Right hindlimb (tissue), 1 donor: ENCODE measurements at places on chromosomes 7 and 10.

DNA sequence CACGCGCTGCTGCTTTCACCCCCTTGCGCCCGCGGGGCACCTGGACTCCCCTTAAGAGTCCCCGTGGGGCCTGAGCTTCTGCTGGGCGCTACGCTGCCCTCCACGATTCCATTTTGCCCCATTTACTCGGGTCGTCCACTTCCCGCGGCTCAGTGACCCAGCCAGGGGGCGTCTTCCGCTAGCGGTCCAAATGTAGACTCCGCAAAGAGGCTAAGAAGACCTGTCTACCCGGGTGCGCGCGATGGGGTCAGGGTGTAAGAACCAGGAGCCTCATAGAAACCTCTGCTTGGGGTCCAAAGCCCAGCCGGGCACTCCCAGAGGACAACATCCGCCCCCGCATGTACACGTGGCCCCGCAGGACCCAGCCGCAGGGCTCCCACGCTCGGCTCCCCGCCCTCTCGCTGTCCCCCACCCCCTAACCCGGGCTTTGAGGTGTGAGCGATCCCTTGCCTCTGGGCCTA lies 5.2 kb upstream of the HMX2 start:
- no peak for DNase-seq

- no peak for DNase-seq
Measured at GRCh38 chr7:77330169-77330882, 85.8 kb downstream of the GSAP start.

DNA sequence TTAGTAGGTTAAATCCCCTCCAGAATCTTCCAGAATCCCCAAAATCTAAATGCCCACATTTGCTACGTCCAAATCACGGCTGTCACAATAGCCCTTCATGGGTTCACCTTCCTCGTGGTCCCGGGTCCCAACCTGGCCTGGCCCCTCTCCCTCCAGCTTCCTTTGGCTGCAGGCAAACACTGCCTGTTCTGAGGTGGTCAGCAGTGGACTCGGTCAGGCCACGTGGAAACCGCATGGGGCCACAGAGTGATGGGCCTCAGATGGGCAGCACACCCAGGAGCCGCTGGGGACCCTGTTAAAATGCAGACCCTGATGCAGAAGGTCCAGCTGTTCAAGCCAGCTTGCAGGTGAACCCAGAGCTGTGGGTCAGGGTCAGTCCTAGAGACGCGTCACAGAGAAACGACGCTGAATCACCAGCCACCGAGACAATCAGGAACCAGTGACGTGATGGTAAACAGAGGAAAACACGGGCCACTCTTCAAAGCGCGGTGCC lies 588.6 kb downstream of the DNAJB6 start:
- no peak for DNase-seq

GRCh38 chr7:38335492-38336147 lies 62.2 kb upstream of the TARP start:
- peak; percentile 78 for DNase-seq

DNA sequence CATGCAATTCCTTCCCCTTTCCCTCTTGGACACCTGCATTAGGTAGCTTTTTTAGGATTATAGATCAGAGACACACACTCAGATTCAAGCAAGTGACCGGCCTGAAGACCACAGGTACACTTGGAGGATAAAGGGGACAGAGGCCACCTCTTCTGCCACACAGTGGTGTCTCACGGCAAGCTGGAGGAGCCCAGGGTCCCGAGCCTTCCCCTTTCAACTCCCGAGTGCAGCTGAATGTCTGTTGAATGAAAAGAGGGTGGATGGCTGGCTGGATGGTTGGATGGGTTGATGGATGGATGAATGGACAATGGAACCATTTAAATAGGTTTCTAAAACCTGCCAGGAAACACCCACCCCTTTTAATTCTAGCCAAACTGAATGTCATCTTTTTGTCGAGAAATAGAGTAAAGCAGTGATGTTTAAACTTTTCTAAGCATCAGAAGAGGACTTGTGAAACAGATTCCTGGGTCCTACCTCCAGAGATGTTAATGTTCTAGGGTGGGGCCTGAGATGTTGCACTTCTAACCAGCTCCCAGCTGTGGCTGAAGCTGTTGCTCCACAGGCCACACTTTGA lies 49.2 kb upstream of the ZMIZ1 start:
- peak; percentile 2 for DNase-seq

DNA sequence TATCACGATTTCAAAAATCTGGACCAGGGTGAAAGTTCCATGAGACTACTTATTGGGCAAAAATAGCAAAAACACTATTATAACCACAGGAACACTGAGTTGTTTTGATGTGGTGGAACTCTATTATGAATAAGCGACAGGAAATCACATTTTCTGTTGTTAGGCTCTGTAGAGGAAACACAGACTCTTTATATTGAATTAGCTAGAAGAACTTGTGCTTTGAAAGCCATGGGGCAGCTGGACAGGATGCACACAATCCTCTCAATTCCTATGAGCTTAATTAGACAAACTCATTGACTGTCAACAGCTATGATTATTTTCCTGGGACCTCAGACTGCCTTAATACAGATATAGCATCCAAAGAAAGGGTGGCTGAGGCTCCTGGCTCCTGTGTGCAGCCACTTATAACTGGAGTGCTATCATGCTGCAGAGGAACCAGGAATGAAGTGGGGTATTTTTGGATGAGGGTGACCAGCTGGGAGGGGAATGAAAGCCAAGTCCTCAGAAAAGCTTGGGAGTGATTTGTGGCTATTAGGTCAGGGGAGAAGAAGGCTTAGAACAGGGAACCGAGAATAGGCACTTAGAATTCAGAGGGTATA lies 657.3 kb downstream of the TYW1 start:
- DNase-seq, result peak; percentile 25

DNA sequence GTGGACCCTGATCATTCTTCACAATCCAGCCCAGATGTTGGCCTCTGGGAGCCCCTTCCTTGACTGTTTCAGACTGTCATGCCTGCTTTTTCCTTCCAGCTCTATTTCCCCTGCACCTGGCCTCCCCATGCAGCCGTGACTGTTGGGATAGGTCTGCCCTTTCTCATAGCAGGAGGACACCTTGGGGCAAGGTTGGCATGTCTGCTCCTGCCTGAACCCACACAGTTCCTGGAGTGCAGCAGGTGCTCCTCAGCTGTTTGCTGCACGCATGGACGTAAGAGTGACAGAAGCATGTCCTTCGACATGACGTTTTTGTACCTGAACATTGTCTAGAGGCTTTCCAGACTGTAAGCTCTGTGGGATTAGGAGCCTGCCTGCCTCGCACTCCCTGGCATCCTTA lies 24.0 kb downstream of the POR start:
- DNase-seq, result no peak

- no peak for DNase-seq
Measured at GRCh38 chr10:60496181-60496580, 106.5 kb upstream of the ANK3 start.

DNA sequence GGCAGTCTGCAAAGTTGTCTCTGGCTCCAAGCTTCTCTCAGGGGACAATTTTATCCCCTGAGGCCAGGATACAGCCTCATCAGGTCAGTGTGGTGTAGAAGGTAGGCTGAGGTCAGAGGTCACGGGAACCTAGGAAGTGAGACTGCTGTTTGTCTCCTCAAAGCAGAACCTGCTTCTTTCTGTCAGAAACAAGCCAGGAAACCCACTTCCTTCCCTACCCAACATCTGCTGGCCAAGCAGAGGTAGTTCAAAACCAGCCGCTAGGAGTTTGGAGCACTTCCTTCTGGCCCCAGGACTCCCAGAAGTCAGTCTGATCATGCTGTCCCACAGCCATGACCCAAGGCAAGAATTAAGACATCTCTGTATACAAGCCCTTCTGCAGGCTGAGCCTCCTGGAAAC lies 12.2 kb downstream of the CLRN3 start:
- no peak for DNase-seq

GRCh38 chr10:129769381-129770116 lies 194.5 kb downstream of the EBF3 start:
- peak; percentile 2 for DNase-seq

GRCh38 chr10:26725837-26726727 lies 28.6 kb downstream of the PDSS1 start:
- peak; percentile 69 for DNase-seq

DNA sequence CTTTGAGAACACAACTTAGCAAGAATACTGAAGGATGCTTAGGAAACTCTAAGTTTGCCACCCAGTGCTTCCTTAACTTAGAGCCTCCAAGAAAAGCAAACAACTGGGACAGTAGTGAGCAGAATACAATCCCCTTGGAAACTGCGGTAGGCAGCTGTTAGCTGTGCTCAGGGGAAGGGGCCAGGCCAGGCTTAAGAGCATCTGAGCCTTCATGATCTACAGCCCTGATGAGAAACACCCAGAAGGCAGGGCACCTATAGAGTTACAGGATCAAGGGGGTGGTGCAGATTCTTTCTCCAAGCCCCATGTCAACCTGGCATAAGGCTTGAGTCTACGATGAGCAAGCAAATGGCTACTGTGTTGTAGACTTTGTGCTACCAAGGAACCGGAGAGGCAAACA lies 51.4 kb upstream of the DLG5 start:
- DNase-seq, result no peak

DNA sequence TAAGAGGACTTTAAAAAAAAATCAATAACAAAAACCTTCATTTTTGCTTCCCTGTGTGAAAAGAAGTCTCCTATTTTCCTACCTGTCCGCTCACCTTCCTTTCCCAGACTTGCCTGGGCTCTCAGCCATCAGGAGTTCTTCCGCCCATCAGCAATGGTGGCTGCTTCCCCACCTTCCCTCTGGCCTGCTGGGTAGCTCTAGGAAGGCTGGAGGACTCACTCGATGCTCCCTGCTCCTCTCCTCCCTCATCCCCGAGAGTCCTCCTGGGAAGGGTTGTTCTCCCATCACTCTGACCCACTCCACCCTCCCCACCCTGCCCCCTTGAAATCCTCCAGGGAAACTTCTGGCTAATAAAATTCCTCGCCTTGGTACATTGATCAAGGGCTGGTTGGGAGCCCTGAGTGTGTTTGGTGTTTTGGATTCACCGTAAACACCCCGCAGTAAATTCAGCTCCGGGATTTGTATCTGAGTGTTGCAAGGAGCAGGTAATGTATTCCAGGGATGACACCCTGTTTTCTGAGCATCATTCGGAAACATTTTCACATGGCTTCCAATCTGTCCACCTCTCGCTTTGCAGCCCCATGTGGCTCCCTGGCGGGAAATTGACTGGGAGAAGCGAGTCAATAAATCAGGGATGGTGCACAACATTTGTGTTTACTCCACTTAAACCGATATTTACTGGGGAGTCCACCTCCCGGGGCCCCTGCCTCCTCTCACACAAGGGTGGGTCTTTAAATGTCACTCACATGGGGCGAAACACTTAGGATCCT lies 126.4 kb upstream of the SDK1 start:
- no peak for DNase-seq

DNA sequence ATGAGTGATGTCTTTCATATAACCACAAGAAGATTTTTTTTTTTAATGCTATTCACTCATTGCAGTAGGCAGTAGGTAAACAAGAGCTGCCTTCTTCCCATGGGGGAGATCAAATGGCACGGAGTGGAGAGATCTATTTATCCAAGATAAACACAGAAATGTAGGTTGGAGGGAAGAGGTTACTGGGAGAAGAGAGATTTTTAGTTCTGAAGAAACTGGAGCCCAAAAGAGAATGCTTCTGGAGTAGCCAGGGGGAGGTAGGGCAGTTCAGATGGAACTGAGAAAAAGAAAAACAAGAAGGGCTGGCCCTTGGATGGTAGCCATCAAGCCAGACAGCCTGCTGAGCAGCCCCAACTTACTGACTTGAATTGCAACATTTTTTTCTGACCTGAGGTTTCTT lies 270.1 kb upstream of the TPK1 start:
- DNase-seq, result peak; percentile 19

DNA sequence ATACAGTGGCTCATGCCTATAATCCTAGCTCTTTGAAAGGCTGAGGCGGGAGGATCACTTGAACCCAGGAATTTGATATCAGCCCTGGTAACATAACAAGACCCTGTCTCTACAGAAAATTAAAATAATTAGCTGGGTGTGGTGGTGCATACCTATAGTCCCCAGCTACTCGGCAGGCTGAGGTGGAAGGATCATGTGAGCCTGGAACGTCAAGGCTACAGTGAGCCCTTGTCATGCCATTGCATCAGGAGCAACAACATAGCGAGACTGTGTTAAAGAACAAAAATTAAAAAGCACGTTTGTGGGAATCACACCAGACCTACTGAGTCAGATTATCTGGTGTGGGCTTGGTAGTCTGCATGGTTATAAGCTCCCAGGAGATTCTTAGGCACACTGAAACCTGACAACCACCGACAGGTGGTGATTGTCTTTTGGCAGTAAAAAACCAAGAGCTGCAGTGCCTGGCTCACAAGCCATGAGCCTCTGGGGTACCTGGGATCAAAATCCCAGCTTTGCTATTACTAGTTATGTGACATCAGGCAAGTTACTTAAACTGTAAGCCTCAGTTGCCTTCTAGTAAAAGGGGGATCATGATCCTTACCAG lies 146.9 kb downstream of the SND1 start:
- no peak for DNase-seq

DNA sequence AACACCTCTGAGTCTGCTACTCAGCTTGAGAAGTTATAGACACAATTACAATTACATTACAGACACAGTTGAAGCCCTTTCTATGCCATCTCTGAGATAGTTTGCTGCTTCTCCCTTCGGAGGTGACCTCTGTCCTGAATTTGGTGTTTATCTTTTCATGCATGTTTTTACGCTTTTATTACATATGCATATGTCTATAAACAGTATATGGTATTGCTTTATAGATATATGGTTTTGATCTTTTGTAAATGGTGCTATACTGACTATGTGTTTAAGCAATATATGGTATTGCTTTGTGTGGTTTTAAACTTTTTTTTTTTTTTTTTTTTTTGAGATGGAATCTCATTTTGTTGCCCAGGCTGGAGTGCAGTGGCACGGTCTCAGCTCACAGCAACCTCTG lies 48.4 kb downstream of the HK1 start:
- DNase-seq, result no peak

DNA sequence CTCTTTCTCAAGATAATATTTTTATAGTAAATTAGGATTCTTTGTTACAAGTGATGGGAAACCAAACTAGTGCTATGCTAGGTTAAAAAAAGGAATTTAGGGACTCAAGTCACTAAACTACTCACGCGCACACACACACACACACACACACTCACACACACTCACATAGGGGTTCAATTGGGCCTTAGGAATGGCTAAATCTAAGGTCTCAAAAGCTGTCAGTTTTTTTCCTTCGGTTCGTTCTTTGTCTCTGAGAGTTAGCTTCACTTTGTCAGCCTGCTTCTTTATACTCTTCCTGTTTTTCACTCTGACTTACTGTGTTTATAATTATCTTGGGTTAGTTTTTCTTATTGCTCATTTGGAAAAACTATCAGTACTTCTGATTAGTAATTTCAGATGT lies 138.9 kb downstream of the ADK start:
- DNase-seq, result no peak

GRCh38 chr10:82319562-82319961 lies 444.6 kb downstream of the NRG3 start:
- DNase-seq, result peak; percentile 67

- no peak for DNase-seq
Measured at GRCh38 chr10:70308121-70309060, 24.6 kb upstream of the NPFFR1 start.

- DNase-seq, result no peak
Measured at GRCh38 chr7:110718503-110719205, 372.3 kb upstream of the LRRN3 start.

DNA sequence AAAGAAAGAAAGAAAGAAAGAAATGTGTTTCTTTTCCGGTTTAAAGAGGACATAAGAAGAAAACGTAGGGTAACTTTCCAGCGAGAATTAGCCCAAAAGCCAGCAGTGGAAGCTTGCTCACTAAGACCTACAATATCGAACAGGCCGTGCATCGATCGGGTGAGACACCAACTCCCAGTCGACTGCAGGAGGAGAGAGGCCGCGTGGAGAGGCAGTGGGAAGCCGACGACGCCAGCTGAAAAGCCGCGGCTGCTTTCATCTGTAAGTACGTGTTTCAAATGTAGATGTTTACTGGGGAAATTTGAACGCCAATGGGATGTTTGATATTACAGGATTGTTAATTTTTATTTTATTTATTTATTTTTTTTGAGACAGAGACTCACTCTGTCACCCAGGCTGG lies 28.6 kb upstream of the GIMAP8 start:
- DNase-seq, result no peak
